ENCODE measurements at places on chromosomes 1 and 21.

DNA sequence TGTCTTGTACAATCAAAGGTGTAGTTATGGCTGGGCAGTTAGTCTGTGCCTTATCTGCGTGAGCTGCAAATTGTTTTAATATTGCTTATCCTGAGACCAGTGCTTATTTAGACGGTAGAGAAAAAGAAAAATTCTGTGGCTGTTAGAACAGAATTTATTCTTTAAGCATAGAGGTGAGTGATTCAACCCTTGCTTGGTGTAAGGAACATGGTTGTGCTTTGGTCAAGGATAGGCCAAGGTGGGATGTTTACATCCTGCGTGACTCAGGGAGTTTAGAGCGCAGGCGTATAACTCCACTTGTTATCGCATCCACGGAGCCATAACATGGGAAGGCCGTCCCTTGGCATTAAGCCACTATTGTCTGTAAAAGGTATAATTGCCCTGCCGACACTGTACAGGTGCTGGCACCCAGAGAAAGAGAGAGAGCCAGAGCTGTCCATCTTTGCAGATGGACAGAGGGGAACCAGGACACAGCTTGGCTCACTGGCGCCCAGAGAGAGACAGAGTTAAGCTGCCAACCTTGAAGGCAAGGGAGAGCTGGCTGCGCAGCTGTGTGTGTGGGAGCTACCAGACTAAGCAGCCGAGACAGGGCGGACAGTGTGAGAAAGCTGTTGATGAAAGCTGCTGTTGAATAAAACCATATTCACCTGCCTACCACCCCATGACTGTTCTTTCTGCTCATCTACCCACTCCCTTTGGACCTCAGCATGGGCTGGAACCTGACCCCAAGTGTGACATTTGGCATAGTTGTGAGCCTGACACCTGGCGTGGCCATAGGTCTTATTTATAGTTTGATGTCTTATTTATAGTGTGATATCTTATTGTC is 200.4 kb downstream of the DYRK1A start:
- no peak for DNase-seq

GRCh38 chr1:44246806-44247205 is 33.5 kb downstream of the DMAP1 start:
- no peak for DNase-seq

- no peak for DNase-seq
Measured at GRCh38 chr1:220217383-220217988, 54.8 kb downstream of the RAB3GAP2 start.

GRCh38 chr1:225694151-225694603 is 41.3 kb upstream of the ENAH start:
- no peak for DNase-seq

- DNase-seq, result no peak
Measured at GRCh38 chr1:51472359-51472758, 46.7 kb downstream of the EPS15 start.

- DNase-seq, result no peak
Measured at GRCh38 chr1:231606712-231607111, 19.9 kb upstream of the DISC1 start.

GRCh38 chr1:191155178-191155577 is 677.5 kb upstream of the BRINP3 start:
- DNase-seq, result no peak

- DNase-seq, result no peak
Measured at GRCh38 chr1:21822349-21822748, 10.3 kb downstream of the LDLRAD2 start.

- DNase-seq, result no peak
Measured at GRCh38 chr1:218348628-218349071, 3.5 kb downstream of the TGFB2 start.

GRCh38 chr1:7581754-7582459 is 189.2 kb upstream of the VAMP3 start:
- DNase-seq, result no peak

DNA sequence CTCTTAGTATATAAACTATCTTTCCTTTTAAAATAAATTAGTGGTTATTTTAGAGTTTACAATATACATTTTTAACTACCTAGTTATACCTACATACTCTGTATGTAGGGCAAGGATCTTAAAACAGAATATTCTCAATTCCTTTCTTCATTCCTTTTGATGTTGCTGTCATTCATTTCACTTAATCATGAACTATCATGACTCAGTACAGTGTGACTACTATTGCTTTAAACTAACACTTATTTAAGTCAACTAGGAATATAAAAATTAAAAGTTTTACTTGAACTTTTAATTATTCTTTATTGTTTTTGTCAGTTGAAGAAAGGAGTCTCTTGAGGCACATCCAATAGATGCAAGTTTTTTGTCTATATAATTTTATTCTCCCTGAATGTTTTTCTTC is 726.4 kb downstream of the BRINP3 start:
- no peak for DNase-seq

DNA sequence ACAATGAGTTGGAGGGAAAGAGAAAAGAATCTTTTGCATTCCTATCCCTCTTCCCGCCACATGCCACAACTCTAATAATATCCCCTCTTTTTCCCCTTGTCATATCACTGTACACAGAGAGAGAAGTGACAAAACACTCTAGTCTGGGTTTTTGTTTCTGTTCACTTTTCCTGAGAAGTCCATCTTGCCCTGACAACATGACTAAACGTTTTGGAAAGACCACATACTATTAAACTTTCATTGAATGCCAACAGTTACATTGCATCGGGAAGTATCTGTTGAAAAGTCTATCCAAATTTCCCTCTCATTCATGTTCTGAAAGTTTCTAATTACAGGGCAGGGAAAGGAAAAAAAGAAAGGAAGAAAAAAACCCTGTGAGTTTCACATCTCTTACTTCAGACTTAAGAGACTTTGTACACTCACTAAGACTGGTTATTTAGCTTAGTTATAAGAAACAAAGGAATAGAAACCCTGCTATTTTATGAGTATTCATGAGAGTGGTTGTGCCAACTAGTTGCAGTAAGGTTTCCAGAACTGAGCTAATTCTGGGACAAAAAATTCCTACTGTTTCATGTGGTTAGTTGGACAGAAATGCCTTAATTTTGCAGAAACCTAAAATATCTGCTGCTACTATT is 16.9 kb downstream of the PLA2G4A start:
- DNase-seq, result no peak

DNA sequence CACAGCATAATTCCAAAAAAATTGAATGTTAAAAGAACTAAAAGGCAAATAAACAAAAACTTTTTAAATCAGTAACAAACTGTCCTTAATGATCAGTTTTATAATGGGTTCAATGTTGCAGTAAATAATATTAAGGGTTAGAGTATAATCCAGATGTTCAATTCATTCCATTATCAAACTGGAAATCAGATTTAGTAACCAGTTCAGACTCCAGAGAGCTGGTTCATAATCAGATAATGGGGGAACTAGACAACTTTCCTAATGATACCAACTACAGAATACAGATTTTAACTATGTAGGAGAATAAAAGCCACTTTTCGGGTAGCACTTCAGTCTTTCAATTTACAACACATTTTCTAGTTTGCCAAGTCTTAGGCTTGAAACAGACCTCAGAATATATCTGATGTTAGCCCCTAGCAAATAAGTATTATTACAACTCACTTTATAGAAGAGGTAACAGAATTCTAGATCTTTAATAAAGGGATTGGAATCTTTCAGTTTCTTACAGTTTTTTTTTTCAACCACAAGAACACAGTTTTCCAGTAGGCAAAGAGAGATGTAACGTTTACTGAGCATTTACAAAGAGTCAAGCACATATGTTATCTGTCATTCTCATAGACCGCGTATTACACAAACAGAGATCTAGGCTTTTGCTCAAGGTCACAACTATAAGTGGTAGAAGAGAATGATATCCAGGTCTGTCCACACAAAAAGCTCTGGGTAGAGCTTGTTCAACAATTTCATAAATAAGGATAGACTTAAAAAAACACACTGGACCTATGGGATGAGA is 1.9 kb upstream of the DCAF6 start:
- no peak for DNase-seq

DNA sequence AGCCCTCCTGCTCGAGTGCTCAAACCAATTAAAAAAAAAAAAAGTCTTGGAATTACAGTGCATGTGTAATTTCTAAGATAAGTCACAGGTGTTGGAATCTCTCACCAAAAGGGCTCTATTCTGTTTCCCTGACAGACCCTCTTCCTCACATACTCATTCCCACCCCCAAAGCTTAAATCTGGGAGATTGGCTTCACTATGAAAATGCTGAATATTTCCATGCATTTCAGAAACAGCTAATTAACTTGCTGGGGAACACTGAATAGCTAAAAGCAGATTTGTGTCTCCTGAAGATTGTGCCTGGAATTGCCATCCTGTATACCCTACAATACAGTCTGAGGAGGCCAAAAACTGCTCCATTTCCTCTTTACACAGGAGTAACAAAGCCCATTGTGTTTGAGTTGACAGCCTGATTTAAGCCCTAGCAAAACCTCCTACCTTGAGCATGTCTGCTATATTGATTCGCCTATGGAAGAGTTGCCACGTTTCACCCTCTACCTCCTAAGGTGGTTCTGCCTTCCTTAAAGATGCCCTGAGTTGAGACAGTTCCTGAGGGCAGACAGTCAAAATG is 1.4 kb upstream of the PIK3R3 start:
- DNase-seq, result no peak

GRCh38 chr1:98538106-98538505 is 123.4 kb upstream of the SNX7 start:
- no peak for DNase-seq

DNA sequence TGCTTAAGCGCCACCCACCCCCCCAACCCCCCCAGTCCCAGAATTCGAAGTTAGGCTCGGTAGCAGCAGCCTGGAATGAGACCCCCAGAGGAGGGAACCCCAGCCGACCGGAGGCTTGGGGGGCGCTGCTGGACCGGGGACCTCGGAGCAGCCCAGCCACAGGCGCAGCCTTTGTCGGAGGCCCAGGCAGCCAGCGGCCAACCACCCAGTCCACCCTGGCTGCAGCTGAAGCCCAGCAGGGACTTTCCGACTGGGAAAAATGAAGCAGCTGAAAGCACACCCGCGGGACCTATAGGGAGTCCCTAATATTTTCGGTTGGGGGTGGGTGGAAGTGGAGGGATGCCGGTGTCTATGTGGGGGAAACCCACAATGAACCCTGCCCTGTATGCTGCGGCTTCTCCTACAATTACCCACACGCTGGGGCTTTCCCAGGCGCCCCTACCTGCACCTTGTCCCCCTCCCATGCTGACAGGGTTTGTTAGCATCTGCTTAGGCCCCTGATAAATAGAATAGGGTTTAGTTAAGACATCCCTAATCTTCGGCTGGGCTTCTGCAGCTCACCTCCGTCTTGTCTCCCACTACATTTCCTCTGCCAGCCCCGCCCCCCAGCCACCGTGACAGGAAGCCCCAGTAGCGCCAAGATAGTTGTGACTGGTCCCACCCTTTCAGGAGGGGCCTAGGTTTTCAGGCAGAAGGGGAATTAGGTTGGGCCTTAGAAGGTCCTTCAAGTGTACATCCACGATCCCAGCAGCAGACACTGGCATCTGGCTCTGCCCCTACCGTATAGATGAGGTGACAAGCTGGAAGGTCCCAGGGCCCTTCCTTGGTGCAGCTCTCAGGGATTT is 838 bp downstream of the CCDC28B start:
- DNase-seq, result no peak

GRCh38 chr1:29271724-29272123 is 35.4 kb downstream of the PTPRU start:
- no peak for DNase-seq

- DNase-seq, result no peak
Measured at GRCh38 chr1:214859647-214860046, 222.9 kb upstream of the KCNK2 start.

GRCh38 chr1:14826172-14826636 is 227.7 kb downstream of the KAZN start:
- DNase-seq, result no peak

- DNase-seq, result no peak
Measured at GRCh38 chr1:231053493-231054162, 13.6 kb upstream of the FAM89A start.

DNA sequence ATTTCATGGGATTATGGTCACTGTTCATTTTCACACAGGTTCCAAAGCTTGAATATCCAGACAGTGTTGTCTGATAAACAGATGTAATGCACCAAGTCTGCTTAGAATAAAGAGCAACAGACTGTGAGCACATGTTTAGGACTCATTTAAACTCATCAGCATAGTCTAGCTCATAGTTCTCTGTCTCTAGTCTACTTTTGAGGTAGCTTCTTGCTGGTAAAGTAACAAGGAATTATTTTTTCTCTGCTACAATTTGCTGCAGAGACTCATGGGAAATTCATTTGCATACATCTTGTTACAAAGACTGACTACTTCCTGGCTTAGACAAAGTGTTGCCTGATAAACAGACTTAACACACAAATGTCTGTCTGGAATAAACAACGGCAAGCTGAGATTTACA is 187.2 kb downstream of the NFIA start:
- no peak for DNase-seq

DNA sequence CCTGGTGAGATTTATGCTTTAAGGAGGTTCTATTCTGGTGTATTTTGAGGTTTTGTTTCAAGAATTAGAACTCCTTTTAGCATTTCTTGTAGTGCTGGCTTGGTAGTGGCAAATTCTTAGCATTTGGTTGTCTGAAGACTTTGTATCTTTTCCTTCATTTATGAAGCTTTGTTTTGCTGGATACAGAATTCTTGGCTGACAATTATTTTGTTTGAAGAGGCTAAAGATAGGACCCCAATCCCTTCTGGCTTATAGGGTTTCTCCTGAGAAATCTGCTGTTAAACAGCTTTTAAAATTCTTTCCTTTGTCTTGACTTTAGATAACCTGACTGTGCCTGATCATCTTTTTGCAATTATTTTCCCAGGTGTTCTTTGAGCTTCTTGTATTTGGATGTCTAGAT is 58.6 kb downstream of the GPR137B start:
- DNase-seq, result no peak

DNA sequence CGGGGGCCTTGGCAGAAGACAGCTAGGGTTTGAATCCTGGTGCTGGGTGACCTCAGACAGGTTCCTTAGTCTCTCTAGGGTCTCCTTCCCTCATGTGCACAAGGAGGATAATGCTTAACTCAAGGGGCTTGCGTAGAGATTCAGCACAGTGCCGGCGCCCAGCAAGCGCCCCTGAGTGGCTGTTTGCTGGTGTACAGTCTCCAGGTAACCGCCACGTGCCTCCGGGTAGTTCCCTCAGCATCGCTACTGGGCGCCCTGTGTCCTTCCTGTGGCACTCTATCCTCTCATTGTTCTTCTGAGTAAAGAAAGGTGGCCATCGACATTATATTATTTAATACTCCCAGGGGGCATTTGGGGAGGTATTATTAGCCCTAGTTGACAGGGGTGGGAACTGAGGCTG is 80.9 kb downstream of the NENF start:
- DNase-seq, result no peak

GRCh38 chr21:42962380-42963007 is 11.9 kb upstream of the PKNOX1 start:
- no peak for DNase-seq

DNA sequence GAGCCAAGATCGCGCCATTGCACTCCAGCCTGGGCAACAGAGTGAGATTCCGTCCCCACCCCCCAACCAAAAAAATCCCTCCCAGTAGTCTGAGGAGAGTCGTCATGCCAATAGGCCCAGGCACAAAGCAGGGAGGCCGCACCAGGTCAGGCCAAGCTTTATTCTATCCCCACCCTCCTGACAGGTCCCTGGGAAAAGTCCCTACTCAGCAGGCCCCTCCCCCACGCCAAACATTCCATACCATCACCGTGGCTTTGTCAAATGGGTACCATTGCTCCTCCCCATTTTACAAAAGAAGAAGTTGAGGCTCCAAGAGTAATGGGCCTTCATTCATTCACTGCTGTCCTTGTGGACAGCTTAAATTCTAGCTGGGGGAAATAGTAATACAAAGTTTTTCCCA is 5.3 kb downstream of the GPR3 start:
- DNase-seq, result no peak
